Neural crest cell (in vitro differentiated cells): ENCODE measurements at places on chromosomes 13 and 19. TPM values are rescaled to one million over a fixed set of nuclear protein-coding genes. Genes with fewer than 3 reads are reported as not detected.

CEBPA gene
- total RNA-seq = 1.5 and 1.7 TPM in 2 replicates

ZNF560 gene
- 0.12 TPM in 1 of 2 replicates, not detected in the other for total RNA-seq

IFNL1 gene
- not detected in 2 replicates for total RNA-seq

FSD1 gene
- 51.9 and 53.5 TPM in 2 replicates for total RNA-seq

WDR87 gene
- not detected in 2 replicates for total RNA-seq

DNA sequence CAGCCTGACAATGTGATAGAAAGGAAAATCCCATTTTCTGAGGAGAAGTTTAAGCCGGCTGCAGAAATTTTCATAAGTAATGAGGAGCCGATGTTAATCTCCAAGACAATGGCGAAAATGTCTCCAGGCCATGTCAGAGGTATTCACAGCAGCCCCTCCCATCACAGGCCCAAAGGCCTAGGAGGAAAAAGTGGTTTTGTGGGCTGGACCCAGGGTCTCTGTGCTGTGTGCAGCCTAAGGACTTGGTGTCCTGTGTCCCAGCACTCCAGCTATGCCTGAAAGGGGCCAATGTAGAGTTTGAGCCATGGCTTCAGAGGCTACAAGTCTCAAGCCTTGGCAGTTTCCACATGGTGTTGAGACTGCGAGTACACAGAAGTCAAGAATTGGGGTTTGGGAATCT lies 32.9 kb upstream of the GPC6 start:
- H3K27ac ChIP-seq = no peak overlapping the region
- no peaks in the 10 kb centered on the region for H3K4me1 ChIP-seq
- H3K36me3 ChIP-seq = peaks cover 9% of the 10 kb centered on the region
- no peaks in the 10 kb centered on the region for H3K27me3 ChIP-seq
- H3K4me3 ChIP-seq = no peak overlapping the region
- DNase-seq = no peak

GRCh38 chr19:58400316-58400915 lies 5.0 kb downstream of the RNF225 start:
- H3K27ac ChIP-seq = peak overlapping the region; percentile 90
- H3K4me1 ChIP-seq = peaks cover 35% of the 10 kb centered on the region
- no peak for DNase-seq
- H3K36me3 ChIP-seq = peaks cover 10% of the 10 kb centered on the region
- H3K4me3 ChIP-seq = peak overlapping the region; percentile 94

DNA sequence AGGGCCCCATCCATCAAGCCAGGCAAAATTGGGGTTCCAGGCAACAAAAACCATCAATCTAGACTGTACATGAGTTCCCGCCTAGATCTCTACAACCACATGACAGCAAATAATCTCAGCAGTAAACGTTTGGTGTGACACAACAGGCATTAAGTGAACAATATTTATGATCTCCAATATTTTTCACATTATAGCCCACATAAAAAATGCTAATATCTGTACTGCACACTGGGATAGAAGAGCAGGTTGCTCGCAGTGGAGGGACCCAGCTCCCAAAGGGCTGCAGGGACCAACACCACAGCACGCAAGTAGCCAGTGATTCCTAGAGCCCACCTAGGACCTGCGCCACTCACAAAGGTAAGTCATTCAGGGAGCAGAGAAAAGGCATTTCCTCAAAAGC lies 25.9 kb downstream of the LATS2 start:
- no peaks in the 10 kb centered on the region for H3K27me3 ChIP-seq
- H3K27ac ChIP-seq = peak overlapping the region; percentile 70
- H3K4me3 ChIP-seq = no peak overlapping the region

- DNase-seq = no peak
- H3K27me3 ChIP-seq = peaks cover 33% of the 10 kb centered on the region
- no peak overlapping the region for H3K27ac ChIP-seq
- H3K4me3 ChIP-seq = no peak overlapping the region
Measured at GRCh38 chr19:5425260-5425659, 30.0 kb upstream of the ZNRF4 start.

DNA sequence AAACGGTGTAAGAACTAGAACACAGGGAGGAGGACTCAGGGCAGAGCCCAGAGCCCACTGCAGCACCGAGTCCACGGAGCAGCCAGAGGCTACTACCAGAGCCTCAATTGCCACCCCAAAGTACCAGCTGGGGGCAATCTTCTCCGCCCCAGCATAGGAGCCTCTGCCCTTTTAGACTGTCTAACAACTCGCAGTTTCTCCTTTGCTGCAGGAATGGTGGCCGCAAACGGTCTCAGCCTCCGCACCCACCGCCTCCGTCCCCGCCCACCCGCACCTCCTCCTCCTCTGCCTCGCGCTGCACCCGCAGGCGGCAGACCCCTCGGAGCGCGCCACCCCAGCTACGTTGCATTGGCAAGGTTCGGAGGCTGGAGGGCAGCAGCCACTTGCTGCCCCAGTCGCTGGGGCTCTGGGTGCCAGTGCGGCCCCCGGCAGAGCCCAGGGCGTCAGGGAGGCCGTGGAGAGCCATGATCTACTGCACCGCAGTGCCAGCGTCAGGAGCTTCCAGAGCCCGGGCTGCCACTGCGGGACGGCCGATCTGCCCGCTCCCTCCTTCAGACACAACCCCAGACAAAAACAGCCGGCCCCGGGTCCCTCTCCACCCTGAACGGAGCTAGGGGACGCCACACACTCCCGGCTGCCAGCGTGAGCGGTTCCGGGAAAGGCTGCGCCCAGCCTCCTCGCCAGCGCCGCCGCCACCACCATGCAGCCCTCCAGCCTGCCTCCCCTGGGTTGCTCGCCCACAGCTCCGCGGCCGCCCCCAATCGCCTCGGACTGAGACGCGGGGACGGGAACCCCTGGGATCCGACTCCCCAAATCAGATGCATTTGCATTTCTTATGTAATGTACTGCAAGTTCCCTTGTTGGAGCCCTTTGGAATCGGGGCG lies 1.8 kb downstream of the FGF14 start:
- no peaks in the 10 kb centered on the region for H3K36me3 ChIP-seq
- H3K4me1 ChIP-seq = peaks cover 27% of the 10 kb centered on the region
- H3K27me3 ChIP-seq = peaks cover 87% of the 10 kb centered on the region
- H3K27ac ChIP-seq = no peak overlapping the region
- H3K4me3 ChIP-seq = peak overlapping the region; percentile 91

DNA sequence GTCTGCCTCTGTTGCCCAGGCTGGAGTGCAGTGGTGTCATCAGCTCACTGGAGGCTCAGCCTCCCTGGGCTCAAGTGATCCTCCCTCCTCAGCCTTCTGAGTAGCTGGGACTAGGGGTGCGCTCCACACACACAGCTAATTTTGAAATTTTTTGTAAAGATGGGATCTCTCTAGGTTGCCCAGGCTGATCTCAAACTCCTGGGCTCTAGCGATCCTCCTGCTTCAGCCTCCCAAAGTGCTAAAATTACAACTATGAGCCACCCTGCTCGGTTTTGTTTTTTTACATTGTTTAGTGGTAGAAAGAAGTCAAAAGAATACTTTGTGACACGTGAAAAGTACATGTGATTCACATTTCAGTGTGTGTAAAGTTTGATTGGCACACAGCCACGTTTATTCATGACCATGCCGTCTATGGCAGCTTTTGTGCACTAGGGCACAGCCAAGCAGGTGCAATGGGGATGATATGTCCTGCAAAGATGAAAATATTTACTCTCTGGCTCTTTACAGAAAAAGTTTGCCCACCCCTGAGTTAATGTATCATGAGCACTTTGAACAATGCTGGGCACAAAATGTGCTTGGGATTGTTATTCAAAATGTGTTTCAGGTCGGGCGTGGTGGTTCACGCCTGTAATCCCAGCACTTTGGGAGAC lies 16.2 kb upstream of the NFIC start:
- H3K4me3 ChIP-seq = no peak overlapping the region
- no peaks in the 10 kb centered on the region for H3K36me3 ChIP-seq
- H3K27me3 ChIP-seq = peaks cover 66% of the 10 kb centered on the region
- no peak overlapping the region for H3K27ac ChIP-seq
- no peaks in the 10 kb centered on the region for H3K4me1 ChIP-seq

DNA sequence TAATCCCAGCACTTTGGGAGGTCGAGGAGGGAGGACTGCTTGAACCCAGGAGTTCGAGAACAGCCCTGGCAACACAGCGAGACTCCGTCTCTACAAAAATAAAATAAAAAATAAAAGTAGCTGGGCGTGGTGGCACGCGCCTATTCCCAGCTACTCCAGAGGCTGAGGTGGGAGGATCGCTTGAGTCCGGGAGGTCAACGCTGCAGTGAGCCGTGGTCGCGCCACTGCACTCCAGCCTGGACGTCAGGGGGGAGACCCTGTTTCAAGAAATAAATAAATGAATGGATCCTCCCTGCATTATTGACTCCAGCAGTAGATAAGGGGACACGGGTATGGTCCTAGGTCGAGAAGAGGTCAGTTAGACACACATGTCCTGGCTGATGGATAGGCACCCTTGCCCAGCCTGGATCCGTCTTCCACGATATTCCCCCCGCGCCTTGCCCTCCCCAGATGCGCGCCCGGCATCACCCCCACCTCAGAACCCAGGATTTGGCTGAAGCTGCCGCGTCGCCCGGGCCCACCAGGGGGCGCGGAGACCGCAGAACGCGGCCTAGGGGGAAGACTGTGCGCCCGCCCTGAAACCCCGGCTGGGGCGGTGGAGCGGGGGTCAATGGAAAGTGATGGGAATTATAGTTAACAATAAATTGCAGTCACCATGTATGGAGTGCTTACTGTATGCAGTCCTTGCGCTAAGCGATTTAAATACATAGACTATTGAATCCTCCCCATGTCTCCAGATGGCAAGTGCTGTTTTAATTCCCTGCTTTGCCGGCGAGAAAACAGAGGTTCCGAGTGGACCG lies 2.1 kb upstream of the HOOK2 start:
- no peaks in the 10 kb centered on the region for H3K36me3 ChIP-seq
- no peak overlapping the region for H3K27ac ChIP-seq
- DNase-seq = peak; percentile 82
- peaks cover 36% of the 10 kb centered on the region for H3K4me1 ChIP-seq
- H3K27me3 ChIP-seq = peaks cover 9% of the 10 kb centered on the region

- no peaks in the 10 kb centered on the region for H3K27me3 ChIP-seq
- no peak for DNase-seq
- peaks cover 23% of the 10 kb centered on the region for H3K4me1 ChIP-seq
- no peak overlapping the region for H3K27ac ChIP-seq
- H3K36me3 ChIP-seq = no peaks in the 10 kb centered on the region
Measured at GRCh38 chr13:72156760-72157159, 289.8 kb upstream of the DACH1 start.

- H3K4me1 ChIP-seq = peaks cover 54% of the 10 kb centered on the region
- DNase-seq = no peak
- H3K27ac ChIP-seq = no peak overlapping the region
- no peak overlapping the region for H3K4me3 ChIP-seq
- H3K36me3 ChIP-seq = no peaks in the 10 kb centered on the region
Measured at GRCh38 chr13:98290261-98290660, 113.2 kb upstream of the RNF113B start.

DNA sequence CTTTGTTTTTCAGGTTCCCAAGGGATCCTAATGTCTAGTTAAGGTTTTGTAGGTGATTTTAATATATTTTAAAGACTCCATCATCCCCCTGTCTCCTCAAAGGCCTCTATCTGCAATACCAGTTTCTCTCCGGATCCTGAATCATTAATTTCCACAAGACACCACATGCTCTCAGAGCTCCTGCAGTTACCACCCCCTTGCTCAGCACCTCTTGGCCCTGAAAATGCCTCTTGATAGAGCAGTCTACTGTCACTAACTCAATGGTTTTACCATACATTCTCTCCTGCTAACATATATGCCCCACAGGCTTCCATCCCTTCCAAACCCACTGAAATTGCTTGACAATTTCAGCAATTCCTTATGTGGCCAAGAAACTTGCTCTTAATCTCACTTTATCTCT lies 1.9 kb upstream of the PEG3 start:
- DNase-seq = no peak
- no peak overlapping the region for H3K27ac ChIP-seq
- peaks cover 13% of the 10 kb centered on the region for H3K36me3 ChIP-seq
- no peaks in the 10 kb centered on the region for H3K4me1 ChIP-seq
- H3K4me3 ChIP-seq = no peak overlapping the region
- no peaks in the 10 kb centered on the region for H3K27me3 ChIP-seq

GRCh38 chr19:48418317-48419064 lies 25.0 kb downstream of the GRIN2D start:
- H3K36me3 ChIP-seq = no peaks in the 10 kb centered on the region
- DNase-seq = no peak
- H3K27ac ChIP-seq = no peak overlapping the region
- H3K4me1 ChIP-seq = peaks cover 29% of the 10 kb centered on the region
